ENCODE measurements at places on chromosomes 2 and 18.

DNA sequence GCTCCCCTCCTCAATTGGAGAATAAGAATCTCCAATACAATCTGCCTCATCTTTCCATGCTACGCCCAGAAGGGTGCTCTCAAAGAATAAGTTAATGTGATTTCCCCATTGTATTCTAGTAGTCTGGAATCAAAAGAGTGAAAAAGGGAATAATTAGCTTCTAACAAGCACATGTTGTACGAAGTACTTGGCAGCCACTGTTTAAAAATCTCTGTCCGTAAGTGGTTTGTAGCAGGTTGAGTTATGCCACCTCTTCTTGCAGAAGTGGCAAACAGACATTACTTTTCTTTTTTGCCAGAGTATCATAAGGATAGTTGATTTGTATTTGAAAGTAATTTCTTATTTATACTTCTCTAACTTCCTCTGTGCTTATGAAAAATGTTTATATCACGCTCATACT, 184.7 kb downstream of the CD226 start:
- no peak for DNase-seq

DNA sequence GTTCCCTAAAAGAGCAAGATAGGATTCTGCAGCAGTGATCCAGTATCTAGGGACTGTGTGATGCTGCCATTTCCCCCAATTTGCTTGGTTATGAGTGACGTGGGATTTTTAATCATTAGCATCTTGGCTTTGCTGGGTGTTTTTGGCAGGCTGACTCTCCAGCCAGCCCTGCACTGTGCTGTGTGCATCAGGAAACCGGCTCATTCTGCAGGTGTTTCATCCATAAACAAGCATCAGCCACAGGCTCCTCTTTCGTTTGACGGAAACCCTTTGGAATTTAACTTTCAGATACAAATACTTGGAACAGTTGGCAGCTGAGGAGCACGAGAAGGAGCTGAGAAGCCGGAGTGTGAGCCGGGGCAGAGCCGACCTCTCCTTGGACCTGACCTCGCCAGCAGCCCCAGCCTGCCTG, 135.9 kb downstream of the TPGS2 start:
- no peak for DNase-seq

- DNase-seq, result no peak
Measured at GRCh38 chr2:79887747-79888374, 375.0 kb downstream of the CTNNA2 start.

GRCh38 chr2:136291871-136292270, 173.9 kb upstream of the CXCR4 start:
- DNase-seq, result no peak

DNA sequence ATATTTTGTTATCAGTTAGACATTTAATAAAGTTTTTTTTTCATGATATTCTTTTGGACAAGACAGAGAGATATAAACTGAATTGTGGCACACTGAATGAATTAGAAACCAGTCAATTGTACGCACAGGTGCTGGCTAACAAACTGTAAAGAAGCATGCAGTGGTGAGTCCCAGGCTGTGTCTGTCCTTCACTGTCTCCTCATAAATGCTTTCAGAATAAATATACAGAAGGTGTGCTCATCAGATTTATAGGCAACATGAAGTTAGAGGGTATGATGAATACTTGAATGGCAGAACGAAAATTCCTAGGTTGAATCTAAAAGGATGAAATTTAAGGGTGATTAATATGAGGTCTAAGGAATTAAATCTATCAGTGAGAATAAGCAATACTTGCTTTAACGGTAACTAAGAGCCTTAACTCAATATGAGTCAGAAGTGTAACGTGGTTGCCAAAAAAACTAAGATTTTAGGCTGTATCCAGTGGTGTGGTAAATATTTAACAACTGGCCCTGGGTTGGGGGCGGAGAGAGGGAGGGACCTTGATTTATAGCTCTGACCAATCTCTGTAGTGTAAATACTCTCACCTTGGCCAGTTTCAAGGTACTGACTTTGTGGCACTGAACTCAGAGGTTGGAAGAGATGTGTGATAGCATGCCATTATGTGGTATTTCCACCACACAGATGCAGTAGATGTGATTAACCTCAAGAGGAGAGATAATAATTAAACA, 41.9 kb upstream of the AAK1 start:
- DNase-seq, result no peak

DNA sequence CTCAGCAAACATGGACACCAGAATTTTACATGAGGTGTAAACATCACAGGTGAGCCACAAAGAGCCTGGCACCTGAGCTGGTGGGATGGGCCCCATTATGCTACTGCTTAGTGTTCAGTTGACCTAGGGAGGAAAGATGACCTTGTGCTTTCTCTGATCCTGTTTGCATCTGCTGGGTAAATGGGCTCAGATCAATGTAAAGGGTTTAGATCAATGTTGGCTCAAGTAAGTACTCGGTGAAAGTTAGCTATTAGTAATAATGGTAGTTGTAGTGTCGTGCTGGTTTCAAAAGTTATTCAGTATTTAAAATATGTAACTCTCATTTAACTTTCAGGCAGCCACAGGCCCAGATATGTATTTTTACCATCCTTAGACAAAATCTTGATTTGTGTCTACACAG, 19.8 kb downstream of the ABHD3 start:
- no peak for DNase-seq

DNA sequence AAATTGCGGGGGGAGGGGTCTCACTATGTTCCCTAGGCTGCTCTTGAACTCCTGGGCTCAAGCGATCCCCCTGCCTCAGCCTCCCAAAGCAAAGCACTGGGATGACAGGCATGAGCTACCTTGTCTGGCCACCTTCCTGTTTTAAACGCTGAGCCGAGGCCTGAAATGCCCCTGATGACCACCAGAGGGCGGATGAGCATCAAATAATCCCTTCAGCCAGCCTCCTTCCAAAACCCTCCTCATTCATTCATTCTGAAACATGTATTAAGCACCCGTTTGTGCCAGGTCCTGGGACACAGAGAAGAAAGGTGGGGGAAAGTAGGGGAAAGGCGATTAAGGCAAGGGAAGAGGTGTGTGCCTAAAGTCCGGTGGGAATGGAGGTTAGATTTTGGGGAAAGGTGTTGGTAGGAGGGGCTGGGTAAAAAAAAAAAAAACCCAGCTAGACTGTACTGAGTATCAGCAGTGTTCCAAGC, 30.7 kb upstream of the PTMA start:
- DNase-seq, result peak; percentile 34

- no peak for DNase-seq
Measured at GRCh38 chr18:10230072-10230471, 224.4 kb upstream of the APCDD1 start.

DNA sequence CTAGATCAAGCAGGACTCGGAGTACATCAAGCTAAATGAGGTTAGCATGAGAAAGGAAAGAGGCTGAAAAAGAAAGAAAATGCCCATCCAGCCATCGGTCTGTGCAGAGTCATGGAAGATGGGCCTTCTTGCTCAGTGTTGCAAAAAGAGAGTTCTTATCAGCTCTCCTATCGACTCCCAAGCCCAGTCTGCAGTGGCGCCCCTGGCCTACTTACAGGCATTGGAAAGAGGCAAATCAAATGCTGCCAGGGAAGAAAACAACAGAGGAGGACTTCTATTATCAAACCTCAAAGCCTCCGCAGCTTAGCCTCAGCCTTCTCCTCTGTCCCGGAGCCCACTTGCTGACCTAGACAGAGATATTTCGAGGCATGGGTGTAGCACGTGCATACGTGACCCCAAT, 66.0 kb downstream of the CDH2 start:
- no peak for DNase-seq

DNA sequence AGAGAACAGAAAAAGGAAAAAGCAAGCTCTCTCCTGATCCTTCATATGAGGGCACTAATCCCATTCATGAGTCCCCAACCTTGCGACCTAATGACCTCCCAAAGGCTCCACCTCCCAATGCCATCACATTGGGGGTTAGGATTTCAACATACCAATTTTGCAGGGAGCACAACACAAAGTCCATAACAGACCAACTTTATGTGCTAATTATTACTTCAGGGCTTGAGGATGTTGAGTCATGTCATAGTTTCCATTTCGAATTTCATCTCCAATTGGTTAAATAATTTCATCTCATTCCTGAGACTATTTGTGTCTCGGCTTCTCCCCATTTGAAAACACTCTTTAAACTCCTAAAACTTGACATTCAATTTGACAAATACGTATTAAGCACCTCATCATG, 69.9 kb upstream of the KLF7 start:
- DNase-seq, result no peak

GRCh38 chr2:32946314-32947075, at the start of gene LTBP1:
Gene LTBP1 (plus strand): TSS chr2:32946953. CDS start chr2:32947325, 372 bp downstream.
- DNase-seq, result peak; percentile 2

Data from esophagus squamous epithelium (tissue), 5 donors.